Activated naive CD8-positive, alpha-beta T cell treated with anti-CD3 and anti-CD28 coated beads, Interleukin-2, amount 10 ng/mL, durations not matched to agents 7 days and 5 days (primary cell): ENCODE measurements at places on chromosomes 11 and 22. TPM values are rescaled to one million over a fixed set of nuclear protein-coding genes. Genes with fewer than 3 reads are reported as not detected.

Gene TMEM121B
- 0.08 TPM for total RNA-seq

Gene NNMT
- total RNA-seq = not detected

Gene KRTAP5-8
- total RNA-seq = not detected

Gene RAB3IL1
- total RNA-seq = 0.28 TPM

Gene OR51B4
- total RNA-seq = not detected

Gene RAG2
- total RNA-seq = not detected

Gene ZNF70
- total RNA-seq = 4.1 TPM

Gene BLID
- not detected for total RNA-seq

GRCh38 chr11:17786824-17787525 lies 52.4 kb downstream of the KCNC1 start:
- DNase-seq = no peak

DNA sequence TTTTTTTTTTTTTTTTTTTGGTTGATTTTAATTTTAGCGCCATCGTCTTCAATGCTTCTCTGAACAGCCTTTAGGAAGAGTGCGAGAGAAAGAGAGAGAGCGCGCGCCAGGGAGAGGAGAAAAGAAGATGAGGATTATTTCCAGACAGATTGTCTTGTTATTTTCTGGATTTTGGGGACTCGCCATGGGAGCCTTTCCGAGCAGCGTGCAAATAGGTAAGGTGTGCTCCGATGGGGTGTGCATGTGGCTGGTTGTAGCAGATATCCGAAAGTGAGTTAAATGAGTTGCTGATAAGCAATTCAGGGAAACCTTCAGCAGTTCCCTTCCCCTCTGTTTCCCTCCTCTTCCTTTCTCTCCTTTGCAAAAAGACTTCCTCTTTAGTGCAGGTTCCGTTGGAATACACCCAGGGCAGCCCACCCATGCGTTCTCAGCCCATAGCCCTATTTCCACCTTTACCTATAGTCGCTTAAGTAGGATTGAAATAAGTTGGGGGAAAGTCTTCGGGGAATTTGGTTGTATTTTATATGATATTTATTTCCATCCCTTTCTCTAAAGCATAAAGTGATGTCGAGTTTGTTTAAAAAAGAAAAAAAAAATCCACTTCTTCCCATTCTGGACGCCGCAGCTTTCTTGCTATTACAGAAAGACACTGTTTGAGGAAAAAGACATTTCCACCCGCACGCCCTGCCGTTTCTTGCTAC lies 1.1 kb downstream of the GRIA4 start:
- DNase-seq = no peak

DNA sequence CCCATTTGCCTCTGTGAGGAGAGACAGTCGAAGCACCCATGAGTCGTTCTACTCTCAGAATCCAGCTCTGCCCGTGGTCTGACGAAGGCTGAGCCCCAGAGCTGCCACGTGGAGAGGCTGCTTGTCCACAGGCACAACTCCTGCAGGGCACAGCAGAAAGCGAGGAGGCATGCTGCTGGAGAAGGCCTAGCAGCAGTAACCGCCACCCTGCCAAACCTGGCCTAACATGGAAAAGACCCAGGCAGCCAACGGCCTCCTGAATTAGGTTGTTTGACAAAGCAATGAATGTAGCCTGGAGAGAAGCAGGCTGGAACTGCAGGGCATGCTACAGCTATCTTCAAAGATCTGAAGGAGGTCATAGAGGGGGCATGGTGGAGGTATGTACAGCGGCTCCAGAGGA lies 89.7 kb downstream of the SNX19 start:
- no peak for DNase-seq

GRCh38 chr22:48950151-48950915 lies 877.3 kb downstream of the BRD1 start:
- DNase-seq = no peak

DNA sequence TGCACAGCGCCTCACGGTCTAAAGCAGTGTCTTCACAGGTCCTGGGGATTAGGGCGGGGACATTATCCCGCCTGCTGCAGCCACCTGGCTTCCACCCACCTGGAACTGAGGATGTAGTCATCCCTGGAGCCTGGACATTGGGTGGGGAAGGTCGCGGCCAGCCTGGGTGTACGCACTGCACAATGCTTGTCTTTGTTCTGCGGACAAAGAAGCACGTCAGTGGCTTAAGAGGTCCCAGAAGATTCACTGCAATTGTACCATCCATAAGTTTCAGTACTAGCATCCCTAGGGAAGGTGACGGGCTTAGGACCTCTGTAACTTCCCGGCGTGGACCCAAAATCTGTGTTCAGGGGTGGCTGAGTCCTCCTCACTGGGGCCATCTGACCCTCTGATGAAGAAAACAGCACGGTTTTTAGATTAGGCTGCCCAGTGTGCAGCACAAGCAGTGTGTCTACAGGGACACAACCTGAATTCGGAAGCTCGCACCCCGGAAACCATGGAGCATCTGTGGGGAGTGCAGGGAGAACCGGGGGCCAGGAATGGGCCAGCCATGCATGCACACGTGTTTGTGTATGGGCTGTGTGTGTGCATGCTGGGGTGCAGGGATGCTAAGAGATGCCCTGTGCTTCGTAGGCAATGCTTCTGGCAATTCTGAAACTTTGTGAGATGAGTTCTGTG lies 342.6 kb upstream of the B3GAT1 start:
- no peak for DNase-seq

GRCh38 chr11:97989121-97989520 lies 1031.6 kb upstream of the CNTN5 start:
- DNase-seq = no peak

DNA sequence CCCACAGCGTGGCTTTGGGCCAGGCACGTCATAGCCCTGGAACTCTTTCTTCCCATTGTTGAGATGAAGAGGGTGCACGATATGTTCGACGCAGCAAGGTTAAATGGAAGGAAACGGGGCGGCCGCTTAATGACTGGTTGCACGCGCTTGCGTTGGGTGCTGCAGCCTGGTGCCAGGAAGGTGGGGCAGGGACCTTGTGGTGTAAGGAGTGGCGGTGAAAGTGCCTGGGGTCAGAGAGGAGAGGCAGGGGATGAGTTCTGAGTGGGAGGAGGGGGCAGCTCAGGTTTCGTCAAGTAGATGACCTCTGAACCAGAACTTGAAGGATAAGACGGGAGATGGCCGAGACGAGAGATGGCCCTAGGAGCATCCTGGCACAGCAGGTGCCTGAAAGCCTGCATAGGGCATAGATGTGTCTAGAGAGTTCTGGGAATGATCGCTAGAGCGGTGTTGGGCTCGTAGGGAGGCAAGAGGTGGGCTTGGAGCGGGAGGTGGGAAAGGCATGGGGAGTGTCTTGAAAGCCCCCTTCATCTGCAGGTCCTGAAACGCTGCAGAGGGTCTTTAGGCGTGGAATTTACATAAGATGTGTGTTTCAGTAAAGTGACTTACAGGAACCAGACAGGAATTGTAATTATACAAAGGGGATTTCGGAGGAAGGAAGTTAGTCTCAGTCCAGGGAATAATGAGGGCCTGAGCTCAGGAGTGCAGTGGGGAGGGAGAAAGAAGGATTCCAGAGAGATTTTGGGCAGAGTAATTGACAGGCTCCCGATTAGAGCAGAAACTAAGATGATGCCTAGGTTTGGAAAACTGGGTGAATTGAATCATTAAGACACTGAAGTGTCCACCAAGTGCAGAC lies 43.2 kb upstream of the CLDN5 start:
- DNase-seq = no peak

DNA sequence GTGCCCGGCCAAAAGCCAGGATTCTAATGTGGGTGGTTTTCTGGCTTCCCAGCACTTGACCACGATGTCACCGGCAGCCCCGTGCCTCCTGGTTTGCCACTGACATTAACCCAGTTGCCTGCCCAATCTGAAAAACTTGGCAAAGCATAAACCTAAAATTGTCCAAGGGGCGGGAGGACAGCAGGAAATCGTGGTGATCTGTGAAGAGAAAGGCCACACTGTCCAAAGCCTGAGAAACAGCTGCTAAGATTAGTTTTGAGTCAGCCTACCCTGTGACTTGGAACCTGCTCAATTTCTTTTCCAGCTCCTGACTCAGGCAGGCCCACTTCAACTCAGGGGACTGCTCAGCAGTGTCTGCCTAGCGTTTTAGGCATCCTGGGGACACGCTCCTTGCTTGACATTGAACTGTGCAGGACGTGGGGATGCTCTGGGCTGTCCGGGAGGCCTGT lies 8.2 kb upstream of the F2 start:
- no peak for DNase-seq

GRCh38 chr11:112797092-112797491 lies 164.1 kb upstream of the NCAM1 start:
- DNase-seq = no peak
